NCI-H460 (cell line): ENCODE measurements at places on chromosomes 3 and 15. TPM values are rescaled to one million over a fixed set of nuclear protein-coding genes. Genes with fewer than 3 reads are reported as not detected.

- DNase-seq: no peak
Measured at GRCh38 chr3:156431334-156432124, 123.4 kb downstream of the SSR3 start.

- no peak for DNase-seq
Measured at GRCh38 chr3:41137686-41138111, 61.6 kb upstream of the CTNNB1 start.

CPN2 gene
- total RNA-seq: not detected in 2 replicates

- no peak for DNase-seq
Measured at GRCh38 chr15:40080847-40081246, 27.8 kb downstream of the BMF start.

GRCh38 chr3:165805946-165806561 is 31.2 kb downstream of the BCHE start:
- DNase-seq: peak; percentile 29

DNA sequence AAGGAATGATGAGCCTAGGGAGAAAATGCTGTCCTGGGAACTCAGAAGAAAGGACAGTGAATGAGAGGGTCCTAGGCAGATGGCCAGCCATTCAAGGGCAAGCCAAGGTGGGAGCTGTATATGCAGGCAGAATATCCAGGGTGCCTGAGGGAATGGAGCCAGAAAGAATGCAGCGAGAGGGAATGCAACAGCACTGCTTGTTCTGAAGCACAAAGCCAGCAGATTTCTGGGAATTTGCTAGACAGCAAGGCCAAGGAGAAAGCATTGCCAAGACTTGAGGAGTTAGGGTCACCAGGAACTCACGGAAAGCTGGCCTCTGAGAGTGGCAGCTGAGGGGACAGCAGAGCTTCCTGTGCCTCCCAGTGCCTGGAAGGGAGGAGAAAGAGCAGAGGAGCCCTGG is 200.6 kb downstream of the MYRIP start:
- no peak for DNase-seq

DNA sequence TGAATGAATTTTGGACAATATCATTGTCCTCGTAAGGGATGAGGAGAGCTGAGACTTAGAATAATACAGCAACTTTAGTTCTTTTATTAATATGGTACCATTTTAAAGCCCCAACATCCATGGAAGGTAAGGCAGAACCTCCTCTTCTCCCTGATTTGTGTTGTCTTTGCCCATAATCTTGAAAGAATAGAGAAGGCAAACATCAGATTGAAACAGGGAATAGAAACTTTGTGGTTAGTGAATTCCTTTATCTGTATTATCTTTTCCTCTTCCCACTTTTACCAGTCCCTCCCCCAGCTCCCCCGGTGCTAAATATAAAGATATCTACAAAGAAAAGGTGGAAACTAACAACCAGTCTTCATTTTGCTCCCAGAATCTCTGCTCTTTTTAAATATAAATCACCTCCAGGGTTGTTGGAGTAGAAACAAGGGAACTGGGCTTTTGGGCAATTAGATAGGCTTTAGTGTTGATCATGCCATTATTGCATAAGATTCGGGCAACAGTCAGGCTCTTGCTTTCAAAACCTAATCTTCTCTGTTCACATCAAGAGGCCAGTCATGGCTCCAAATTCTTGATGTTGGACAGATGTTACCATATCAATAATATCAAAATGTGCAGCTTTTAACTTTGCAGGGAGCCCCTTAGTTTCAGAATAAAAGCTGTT is 32.5 kb downstream of the ITPR1 start:
- no peak for DNase-seq

- no peak for DNase-seq
Measured at GRCh38 chr3:140011611-140012277, 76.8 kb downstream of the CLSTN2 start.

DNA sequence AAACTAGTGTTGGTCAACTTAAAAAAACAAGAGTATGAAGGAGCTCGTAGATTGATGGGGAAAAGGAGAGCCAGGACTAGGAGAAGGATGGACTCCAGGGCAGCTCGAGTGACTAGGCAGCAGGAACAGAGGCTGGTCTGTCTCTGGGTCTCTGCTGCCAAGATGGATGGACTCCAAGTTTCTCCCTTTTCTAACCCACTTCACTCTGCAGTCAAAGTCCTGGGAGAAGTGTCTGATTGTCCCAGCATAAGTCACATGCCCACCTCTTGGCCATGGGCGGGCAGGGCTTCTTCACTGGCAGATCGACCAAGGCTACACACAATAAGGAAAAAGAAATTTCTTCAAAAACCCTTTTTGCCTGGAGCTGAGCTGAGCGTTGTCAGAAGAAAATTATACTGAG is 9.2 kb upstream of the EPB42 start:
- no peak for DNase-seq

CHDH gene
- 0.57 and 1.2 TPM in 2 replicates for total RNA-seq

DNA sequence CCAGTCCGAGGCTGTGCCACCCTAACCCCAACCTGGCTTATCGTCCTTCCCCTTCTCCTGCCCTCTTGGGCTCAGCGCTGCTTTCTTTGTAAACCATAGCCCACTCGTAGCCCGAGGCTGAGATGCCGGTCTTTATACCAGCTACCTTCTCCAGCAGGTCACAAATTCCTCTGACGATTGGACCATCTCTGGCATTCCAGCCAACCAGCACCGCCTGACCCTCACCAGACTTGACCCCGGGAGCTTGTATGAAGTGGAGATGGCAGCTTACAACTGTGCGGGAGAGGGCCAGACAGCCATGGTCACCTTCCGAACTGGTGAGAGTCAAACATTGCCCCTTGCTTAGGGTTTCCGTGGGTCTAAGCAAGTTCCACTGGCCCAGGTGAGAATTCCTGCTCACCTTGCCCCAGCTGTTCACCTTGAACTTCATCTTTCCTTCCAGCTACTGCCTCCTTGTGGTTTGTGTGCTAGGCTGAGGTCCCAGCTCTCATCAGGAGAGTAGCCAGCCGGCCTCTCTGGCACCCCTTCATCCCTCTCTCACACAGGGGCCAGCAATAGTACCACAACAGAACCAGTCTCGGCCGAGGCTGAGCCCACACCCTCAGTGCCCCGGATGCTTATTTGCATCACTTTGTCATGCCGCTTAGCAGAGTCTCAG is 66.7 kb downstream of the BOC start:
- DNase-seq: no peak

GRCh38 chr3:197392961-197393360 is 94.5 kb upstream of the DLG1 start:
- no peak for DNase-seq

DNA sequence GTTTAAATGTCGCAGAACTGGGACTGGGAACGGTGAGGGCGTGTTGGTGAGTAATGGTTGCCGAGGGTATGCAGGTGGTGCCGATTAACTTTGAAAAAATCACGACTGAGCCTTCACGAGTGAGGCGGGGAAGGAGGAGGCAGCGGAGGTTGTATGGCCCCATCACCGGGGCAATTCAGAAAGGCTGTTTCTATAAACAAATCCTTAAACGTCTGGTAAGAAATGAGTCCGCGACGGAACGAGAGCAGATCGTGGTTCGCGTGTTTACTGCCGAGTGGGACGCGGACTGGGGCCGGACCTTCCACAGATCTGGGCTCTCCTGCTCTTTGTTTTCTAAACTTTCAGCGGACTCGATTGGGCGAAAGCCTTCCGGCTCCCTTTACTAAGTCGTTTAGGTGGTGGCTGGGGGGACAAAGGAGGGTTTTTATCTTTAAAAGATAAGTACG is 2.7 kb downstream of the IGF1R start:
- DNase-seq: no peak

DNA sequence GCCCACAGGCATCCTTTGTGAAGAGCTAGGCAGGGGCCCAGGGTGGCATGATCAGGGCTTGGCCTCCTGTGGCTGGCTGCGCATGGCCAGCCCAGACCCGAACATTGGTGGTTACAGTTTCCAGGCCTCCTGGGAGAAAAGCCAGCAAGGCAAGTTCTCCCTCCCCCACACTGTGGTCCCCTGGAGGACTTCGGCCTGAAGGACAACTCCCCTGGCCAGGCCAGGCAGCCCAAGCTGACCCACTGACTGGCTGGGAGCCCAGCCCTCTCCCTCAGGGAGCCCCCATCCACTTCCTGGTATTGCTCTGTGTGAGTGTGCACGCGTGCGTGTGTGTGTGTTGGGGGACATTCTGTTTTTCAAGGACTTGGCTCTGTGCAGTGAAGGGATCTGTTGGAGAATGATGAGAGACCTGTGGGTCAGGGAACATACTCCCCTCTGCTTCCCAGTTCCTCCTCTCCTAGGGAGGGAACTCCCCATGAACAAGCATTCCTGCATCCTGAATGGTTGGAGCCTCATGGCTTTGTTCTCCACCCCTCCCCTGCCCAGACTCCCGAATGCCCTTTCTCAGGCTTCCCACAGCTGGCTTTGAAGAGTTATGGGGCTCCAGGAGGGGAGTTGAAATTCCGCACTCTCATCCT is 29.5 kb downstream of the CORO2B start:
- no peak for DNase-seq

SHC4 gene
- 10.9 and 11.9 TPM in 2 replicates for total RNA-seq

FOXB1 gene
- total RNA-seq: 0.05 and 0.09 TPM in 2 replicates

TMC3 gene
- 0.02 TPM in 1 of 2 replicates, not detected in the other for total RNA-seq

DNA sequence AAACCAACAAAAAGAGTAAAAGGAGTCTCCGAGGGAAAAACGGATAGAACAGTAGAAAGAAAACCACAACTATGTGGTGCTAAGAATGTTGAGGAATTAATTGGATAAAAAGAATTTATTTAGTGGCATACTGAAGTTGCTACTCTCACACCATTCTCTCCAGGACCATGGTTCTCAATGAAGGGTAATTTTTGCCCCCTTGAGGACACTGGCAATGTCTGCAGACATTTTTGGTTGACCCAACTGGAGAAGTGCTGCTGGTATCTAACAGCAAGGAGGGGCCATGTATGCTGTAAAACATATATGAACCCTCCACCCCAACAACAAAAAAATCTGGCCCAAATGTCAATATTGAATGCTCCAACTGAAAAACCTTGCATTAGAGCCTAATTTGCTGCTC is 85.9 kb upstream of the CSPG5 start:
- peak; percentile 6 for DNase-seq

LSAMP gene
- total RNA-seq: 11.0 and 11.5 TPM in 2 replicates

KY gene
- not detected in 2 replicates for total RNA-seq

- no peak for DNase-seq
Measured at GRCh38 chr3:136390574-136390973, 140.4 kb downstream of the PCCB start.

DNA sequence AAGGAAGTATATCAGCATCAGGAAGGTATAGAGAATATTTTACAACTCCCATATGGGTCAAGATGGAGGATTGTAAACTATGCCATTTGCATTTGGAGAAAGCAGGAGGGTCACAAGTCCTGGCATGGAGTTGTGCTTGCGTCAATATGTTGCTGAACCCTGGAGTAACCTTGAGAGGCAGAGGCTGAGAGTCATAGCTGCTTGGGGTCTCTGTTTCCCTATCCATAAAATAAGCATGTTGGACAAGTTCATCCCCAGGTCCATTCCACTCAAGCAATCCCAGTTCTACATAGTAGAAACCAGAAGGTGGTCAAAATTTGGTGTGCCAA is 273.6 kb downstream of the MECOM start:
- no peak for DNase-seq

GRCh38 chr3:29453284-29454001 is 172.6 kb downstream of the RBMS3 start:
- no peak for DNase-seq

DNA sequence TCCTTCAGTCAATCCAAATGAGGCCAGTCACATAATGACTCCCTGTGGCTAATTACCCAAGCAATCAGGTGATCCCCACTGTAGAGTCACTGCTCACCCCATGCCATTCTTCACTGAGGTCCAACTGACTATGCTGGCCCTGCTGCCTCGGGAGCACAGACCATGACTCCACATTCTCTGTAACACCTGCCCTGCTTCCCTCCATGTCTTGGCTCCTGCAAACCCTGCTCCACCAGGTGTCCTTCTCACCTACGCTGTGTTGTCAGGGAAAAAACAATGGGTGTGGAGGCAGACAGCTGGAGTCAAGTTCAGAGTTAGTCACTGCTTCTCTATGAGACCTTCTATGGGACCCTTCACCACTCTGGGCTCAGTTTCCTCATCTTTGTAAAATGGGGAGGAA is 6.1 kb upstream of the SFMBT1 start:
- DNase-seq: no peak

TEX55 gene
- not detected in 2 replicates for total RNA-seq

GOLGA8O gene
- not detected in 2 replicates for total RNA-seq

MCTP2 gene
- total RNA-seq: 0.45 and 0.61 TPM in 2 replicates

DNA sequence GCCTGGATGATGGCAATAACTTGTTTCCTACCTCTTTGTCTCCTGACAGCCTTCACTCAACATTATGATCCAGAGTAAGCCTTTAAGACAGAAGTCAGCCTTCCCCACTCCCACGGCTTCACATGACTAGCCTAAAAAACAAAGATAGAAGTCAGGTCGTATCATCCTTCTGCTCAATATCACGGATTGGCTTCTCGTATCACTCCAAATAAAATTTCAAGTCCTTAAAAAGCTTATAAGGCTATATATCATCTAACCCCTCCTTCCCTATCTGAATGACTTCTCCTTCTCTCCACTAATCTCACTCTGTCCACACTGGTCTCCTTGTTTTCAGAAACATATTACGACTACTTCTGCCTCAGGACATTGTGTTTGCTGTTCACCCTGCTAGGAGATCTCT is 47.7 kb upstream of the AP4E1 start:
- DNase-seq: no peak

FEM1B gene
- total RNA-seq: 37.5 and 41.0 TPM in 2 replicates

- DNase-seq: no peak
Measured at GRCh38 chr3:4799266-4800256, 179.7 kb upstream of the BHLHE40 start.

SPTSSB gene
- total RNA-seq: not detected in 2 replicates
